ENCODE measurements at places on chromosomes 4 and X. TPM values are rescaled to one million over a fixed set of nuclear protein-coding genes. Genes with fewer than 3 reads are reported as not detected.

- H3K27ac ChIP-seq: no peak overlapping the region
- DNase-seq: no peak
- H3K27me3 ChIP-seq: no peaks in the 10 kb centered on the region
Measured at GRCh38 chrX:46179748-46180147, 365.5 kb downstream of the ZNF674 start.

DNA sequence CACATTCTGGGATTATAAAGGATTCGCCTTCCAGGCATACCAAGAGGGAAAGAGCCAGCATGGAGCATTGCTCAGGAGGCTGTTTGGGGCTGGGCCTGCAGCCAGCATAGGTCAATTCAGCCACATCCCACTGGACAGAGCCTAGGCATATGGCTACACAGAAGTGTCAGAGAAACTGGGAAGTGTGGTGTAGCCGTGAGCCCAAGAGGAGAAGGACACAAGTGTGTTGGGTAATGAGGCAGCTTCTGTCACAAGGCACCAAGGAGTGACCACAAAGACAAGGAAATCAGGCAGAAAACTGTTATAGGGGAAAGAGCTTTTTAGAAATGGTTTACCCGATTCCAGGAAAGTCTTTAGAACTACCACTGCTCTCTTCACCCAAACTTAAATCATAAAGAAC lies 178.6 kb upstream of the TBL1X start:
- no peak overlapping the region for H3K4me3 ChIP-seq
- no peaks in the 10 kb centered on the region for H3K4me1 ChIP-seq
- H3K36me3 ChIP-seq: no peaks in the 10 kb centered on the region
- no peak for DNase-seq
- H3K27me3 ChIP-seq: no peaks in the 10 kb centered on the region
- no peak overlapping the region for H3K27ac ChIP-seq

- H3K36me3 ChIP-seq: no peaks in the 10 kb centered on the region
- no peak for DNase-seq
- H3K4me3 ChIP-seq: no peak overlapping the region
Measured at GRCh38 chr4:98469771-98470170, 188.6 kb downstream of the TSPAN5 start.

GRCh38 chr4:4709736-4710135 lies 149.7 kb upstream of the MSX1 start:
- DNase-seq: no peak
- H3K27me3 ChIP-seq: no peaks in the 10 kb centered on the region
- H3K36me3 ChIP-seq: no peaks in the 10 kb centered on the region
- no peaks in the 10 kb centered on the region for H3K4me1 ChIP-seq
- H3K27ac ChIP-seq: no peak overlapping the region

- H3K36me3 ChIP-seq: no peaks in the 10 kb centered on the region
- H3K4me1 ChIP-seq: peaks cover 10% of the 10 kb centered on the region
- no peaks in the 10 kb centered on the region for H3K27me3 ChIP-seq
- H3K4me3 ChIP-seq: no peak overlapping the region
Measured at GRCh38 chr4:80173401-80173800, 23.9 kb upstream of the PRDM8 start.

DNA sequence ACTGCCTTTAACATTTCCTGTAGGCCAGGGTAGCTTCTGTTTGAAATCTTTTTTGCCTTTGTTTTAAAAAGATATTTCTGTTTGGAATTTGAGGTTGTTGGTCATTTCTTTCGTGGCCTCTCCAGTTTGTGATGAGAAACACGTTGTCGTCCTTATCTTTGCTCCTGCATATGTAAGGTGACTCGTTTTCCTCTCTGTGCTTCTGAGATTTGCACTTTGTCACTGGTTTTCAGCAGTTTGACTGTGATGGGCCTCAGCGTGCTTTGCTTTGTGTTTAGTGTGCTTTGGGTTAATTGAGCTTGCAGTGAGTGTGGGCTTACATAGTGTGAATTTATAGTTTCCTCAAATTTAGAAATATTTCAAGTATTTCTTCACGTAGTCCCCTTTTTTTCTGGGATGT lies 81.5 kb downstream of the FAM193A start:
- no peak overlapping the region for H3K4me3 ChIP-seq
- H3K27ac ChIP-seq: no peak overlapping the region
- no peak for DNase-seq
- H3K4me1 ChIP-seq: peaks cover 32% of the 10 kb centered on the region
- H3K27me3 ChIP-seq: no peaks in the 10 kb centered on the region

DNA sequence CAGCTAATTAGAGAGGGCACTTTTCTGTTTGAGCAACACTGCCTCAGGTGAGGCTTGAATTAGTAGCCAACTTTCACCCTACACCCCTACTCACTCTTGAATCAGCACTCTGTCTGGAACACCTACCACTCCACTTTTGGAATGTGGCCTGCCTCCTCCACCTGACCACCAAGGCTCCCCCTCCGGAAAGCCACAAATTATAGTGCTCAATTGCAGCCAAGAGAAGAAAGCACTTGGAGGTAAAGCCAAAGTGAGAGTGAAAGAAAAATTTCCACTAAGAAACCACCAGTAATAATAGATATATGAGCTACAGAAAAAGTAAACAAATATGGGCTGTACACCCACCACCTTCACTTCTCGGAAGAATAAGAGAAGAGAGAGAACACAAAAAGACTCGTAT lies 41.1 kb downstream of the PPP3CA start:
- H3K4me1 ChIP-seq: peaks cover 27% of the 10 kb centered on the region
- H3K27me3 ChIP-seq: no peaks in the 10 kb centered on the region
- no peak overlapping the region for H3K4me3 ChIP-seq
- H3K27ac ChIP-seq: no peak overlapping the region
- no peak for DNase-seq

MAGEB3 gene
- total RNA-seq: not detected

CEP44 gene
- 11.0 TPM for total RNA-seq

ARHGAP10 gene
- 192 TPM for total RNA-seq

All from esophagus muscularis mucosa (tissue), 4 donors.